Mammary microvascular endothelial cell (primary cell): ENCODE measurements at places on chromosomes 2 and 18. TPM values are rescaled to one million over a fixed set of nuclear protein-coding genes. Genes with fewer than 3 reads are reported as not detected.

The C2orf15 gene
- total RNA-seq, result not detected in 2 replicates

The HOXD8 gene
- 17.3 and 24.1 TPM in 2 replicates for total RNA-seq

The CBLN2 gene
- 0.10 TPM in 1 of 2 replicates, not detected in the other for total RNA-seq

The NOP58 gene
- total RNA-seq, result 63.8 and 64.7 TPM in 2 replicates

The NFATC1 gene
- 9.4 and 11.2 TPM in 2 replicates for total RNA-seq

The CXCR4 gene
- total RNA-seq, result 17.1 and 17.2 TPM in 2 replicates

The TLX2 gene
- not detected in 2 replicates for total RNA-seq

The RIT2 gene
- total RNA-seq, result not detected in 2 replicates

The GALNT5 gene
- total RNA-seq, result under 0.01 and 0.07 TPM in 2 replicates

The GREB1L gene
- 0.07 and 3.1 TPM in 2 replicates for total RNA-seq

The STON1 gene
- 2.7 and 2.9 TPM in 2 replicates for total RNA-seq

The FARP2 gene
- 20.3 and 23.6 TPM in 2 replicates for total RNA-seq

The CFAP221 gene
- 0.07 TPM in 1 of 2 replicates, not detected in the other for total RNA-seq

The SETBP1 gene
- total RNA-seq, result under 0.01 TPM in 1 of 2 replicates, not detected in the other

The LYPD1 gene
- 24.4 and 26.4 TPM in 2 replicates for total RNA-seq

The DNMT3A gene
- 10.2 and 10.9 TPM in 2 replicates for total RNA-seq

The NETO1 gene
- not detected in 2 replicates for total RNA-seq

The ANKRD53 gene
- total RNA-seq, result 0.73 and 0.79 TPM in 2 replicates

The POMC gene
- total RNA-seq, result 6.3 and 7.2 TPM in 2 replicates

The KIAA2012 gene
- not detected in 2 replicates for total RNA-seq

The ZAP70 gene
- 0.53 TPM in 1 of 2 replicates, not detected in the other for total RNA-seq

The KCNIP3 gene
- 0.15 TPM in 1 of 2 replicates, not detected in the other for total RNA-seq

The SERPINB10 gene
- total RNA-seq, result 3.4 TPM in 1 of 2 replicates, not detected in the other

The AKAIN1 gene
- total RNA-seq, result not detected in 2 replicates

The ABCG8 gene
- total RNA-seq, result not detected in 2 replicates

The ANO7 gene
- total RNA-seq, result 1.1 and 1.8 TPM in 2 replicates

The B4GALT6 gene
- total RNA-seq, result 4.7 and 5.1 TPM in 2 replicates

The MEP1B gene
- not detected in 2 replicates for total RNA-seq

The SOWAHC gene
- 3.6 and 5.3 TPM in 2 replicates for total RNA-seq

The ANTXR1 gene
- 1.5 and 2.5 TPM in 2 replicates for total RNA-seq

The MC4R gene
- total RNA-seq, result not detected in 2 replicates

The COL4A4 gene
- total RNA-seq, result under 0.01 TPM in 1 of 2 replicates, not detected in the other

The C2orf78 gene
- not detected in 2 replicates for total RNA-seq

The ANKRD30BL gene
- total RNA-seq, result not detected in 2 replicates

The TCF7L1 gene
- 2.7 and 2.8 TPM in 2 replicates for total RNA-seq
